GM12891 (cell line): ENCODE measurements at places on chromosomes 16 and 17.

GRCh38 chr16:8179615-8180014, 410.7 kb downstream of the TMEM114 start:
- DNase-seq = no peak

DNA sequence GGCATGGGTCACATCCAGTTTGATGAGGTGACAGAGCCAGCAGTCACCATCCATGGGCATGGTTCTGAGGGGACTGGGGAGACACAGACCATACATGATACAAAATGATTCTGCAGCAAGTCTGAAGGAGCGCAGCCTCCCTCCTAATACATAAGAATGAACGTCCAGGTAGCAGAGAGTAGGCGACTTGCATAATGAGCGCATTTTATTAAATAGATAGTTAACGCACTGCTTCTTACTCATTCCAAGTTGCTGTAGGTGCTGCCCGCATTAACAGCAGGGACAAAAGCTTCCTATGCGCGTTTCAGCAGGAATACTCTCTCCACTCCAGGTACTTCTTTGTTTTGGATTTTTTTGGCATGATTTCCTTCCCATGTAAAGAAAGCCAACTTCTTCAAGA, 73.8 kb downstream of the SLC5A11 start:
- DNase-seq = no peak

DNA sequence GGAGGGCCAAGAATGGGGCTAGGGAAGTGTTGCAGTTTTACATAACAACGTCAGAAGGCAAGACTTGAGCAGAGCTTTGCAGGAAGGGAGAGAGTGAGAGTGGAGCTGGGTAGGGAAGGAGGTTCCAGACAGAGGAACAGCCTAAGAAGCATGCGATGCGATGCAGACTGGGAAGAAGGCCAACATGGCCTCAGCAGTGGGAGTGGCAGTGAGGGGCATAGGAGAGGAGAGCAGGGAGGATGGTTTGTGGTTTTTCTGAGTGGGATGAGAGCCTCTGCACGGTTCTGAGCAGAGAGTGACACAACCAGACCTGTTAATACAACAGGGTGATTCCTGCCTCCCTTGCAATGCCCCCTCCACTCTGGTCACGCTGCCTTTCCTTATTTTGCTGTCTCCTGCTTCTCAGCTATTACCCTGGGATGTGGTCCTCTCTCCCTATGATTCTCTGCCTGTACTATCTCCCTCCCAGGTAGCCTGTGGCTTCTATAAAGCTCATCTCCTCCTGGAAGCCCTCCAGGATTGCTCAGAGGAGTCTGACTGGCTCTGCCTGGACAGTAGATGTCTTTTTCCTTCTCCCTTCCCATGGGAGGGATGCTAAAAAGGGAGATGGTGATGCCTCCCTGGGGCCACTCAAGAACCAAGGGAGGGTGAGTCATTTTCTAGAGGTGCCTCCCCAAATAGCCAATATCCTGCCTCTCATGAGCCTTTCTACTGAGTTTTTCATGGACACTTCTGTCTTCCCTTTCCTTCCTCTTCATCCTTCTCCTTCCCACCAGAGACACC, 38.7 kb upstream of the NGFR start:
- DNase-seq = no peak

GRCh38 chr16:84088695-84089395, 27.9 kb downstream of the MBTPS1 start:
- peak; percentile 61 for DNase-seq

DNA sequence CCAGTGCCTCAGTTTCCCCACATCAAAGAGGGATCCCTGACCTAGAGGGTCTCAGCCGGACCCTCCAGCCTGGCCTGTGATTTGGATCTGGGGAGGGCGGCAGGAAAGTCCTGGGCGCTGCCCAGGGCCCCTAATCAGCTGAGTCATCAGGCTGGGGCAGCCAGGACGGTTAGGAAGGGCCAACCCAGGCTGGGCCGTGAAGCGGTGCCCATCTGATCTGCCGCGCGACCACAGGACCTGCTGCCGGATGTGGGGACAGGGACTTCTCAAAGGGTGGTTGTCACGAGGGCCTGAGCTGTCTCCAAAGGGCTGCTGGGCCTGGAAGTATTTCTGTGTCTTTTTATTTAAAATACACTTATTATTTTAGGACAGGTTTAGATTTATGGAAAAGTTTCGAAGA, 4.4 kb downstream of the TPSAB1 start:
- DNase-seq = no peak

DNA sequence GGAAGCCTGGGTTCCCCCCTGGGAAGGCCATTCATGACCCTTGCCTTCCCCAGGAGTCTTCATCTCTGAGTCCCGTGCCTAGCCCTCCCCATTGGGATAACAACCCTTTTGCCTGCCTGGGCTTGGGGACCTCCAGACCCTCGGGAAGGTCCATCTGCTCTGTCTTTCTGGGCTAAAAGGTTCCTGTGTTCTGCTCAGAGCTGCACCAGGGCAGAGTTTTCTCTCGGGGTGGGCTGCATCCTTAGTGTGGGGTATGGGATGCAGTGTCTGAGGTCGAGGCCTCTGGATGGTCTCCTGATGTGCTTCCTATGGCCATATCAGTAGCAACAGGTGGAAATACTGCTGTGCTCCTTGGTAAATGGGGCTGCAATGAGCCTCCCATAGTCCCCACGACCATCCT, 22.9 kb upstream of the PLLP start:
- no peak for DNase-seq

DNA sequence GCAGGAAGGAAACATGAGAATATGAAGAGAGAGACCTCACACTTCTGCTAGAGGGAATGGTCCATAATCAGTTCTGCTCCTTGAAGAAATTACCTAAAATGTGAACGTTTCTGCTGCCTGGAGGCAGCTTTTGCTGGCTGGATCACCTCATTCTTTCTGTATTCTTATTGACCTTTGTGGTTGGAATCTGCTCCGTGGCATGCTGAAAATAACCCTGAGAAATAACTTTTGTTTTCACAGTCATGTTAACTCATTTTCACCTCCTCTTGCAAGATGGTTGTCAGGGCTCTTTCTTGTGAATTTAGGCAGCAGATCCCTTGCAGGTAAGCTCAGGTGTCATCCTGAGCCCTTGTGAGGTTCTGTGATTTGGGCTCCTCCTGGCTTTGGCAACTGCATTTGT, 70.2 kb downstream of the IRF8 start:
- DNase-seq = no peak

DNA sequence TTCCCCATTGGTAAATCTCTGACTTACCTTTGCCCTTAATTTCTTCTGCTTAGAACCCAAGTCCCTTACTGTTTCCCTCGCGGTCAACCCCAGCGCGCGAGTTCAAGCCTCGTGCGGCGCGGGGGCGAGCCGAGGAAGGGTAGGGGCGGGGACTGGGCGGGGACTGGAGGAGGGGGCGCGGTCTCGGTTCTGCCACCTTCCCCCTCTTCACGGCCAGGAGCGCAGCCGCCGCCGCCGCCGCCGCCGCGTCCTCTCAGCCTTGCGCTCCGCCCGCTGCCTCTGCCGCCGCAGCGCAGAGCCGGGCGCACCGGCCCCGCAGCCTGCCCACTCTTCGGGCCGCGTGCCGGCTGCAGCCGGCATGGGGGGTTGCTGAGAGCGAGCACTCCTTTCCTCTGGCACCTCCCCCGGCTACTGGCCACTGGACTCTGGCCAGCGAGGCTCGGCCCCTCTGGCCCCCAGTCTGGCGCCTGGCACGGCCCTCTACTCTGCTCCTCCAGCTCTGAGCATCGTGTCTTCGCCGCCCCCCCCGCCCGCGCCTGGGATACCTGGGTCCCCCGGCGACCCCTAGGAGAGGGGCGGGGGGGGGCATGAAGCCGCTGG, at the start of gene RAPGEFL1:
TSS of gene RAPGEFL1 (plus strand) at position 196 of the 600 bp plus-strand sequence. CDS start at position 588, 392 bp downstream.
- peak; percentile 86 for DNase-seq

DNA sequence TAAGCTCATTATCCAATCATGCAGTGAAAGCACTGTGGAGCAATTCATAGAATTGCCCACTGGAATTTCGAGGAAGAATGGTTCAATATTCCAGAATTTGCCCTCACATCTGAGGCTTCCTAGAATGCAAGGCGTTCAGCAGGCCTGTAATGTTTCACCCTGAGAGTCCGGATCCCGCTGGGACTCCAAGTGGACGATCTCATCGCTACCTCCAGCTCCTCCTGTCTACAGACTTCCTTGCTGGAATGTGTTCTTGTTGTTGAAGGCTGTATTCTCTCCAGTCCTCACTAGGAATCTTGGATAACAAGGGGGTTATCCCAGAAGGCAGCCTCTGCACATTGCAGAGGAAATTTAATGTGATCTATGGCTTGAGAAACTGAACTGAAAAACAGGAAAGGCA, 7.8 kb downstream of the SLC47A1 start:
- no peak for DNase-seq

GRCh38 chr16:83538707-83539106, 269.1 kb upstream of the HSBP1 start:
- DNase-seq = no peak
